ENCODE measurements at places on chromosomes 2 and 18.

DNA sequence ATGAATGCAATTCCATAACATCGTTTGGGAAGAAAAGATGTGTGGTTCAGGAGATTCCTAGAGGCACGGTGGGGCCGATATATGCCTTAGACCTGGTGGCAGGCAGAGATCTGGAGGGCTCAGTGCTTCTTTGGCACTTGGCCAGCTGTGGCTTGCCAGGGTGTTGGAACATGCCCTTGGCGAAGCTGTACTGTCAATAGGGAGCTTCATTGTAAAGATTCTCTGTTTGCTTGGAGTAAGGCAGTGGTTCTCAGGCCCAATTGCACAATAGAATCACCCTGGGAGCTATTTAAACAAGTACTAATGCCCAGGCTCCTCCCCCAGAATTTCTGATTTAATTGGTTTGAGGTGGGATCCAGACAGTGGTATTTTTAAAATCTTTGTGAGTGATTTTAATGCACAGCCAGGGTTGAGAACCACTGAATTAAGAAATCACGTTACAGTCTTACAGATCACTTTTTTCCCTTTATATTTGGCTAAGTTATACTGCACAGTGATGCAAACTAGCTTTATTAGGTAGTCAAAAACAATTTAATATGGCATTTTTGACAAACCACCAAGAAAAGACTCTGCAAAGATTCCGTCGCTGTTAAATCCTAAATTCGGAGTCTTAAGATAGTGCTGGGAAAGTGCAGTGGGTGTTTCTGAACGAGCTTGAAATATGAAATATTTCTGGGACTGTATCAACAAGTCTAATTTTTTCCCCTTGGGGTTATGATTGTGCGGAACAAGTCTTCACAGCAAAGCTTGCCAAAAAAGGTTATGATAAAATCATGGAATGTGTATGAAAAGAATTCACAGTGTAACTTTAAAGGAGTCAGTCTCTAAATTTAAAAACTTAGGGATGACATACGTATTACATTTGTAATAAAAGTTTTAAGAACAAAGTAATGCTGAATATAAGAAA lies 78.0 kb downstream of the CRIM1 start:
- DNase-seq, result no peak

GRCh38 chr18:59909289-59910036 lies 9.7 kb downstream of the PMAIP1 start:
- no peak for DNase-seq

- no peak for DNase-seq
Observed at GRCh38 chr2:46032996-46033395, 264.2 kb upstream of the EPAS1 start.

DNA sequence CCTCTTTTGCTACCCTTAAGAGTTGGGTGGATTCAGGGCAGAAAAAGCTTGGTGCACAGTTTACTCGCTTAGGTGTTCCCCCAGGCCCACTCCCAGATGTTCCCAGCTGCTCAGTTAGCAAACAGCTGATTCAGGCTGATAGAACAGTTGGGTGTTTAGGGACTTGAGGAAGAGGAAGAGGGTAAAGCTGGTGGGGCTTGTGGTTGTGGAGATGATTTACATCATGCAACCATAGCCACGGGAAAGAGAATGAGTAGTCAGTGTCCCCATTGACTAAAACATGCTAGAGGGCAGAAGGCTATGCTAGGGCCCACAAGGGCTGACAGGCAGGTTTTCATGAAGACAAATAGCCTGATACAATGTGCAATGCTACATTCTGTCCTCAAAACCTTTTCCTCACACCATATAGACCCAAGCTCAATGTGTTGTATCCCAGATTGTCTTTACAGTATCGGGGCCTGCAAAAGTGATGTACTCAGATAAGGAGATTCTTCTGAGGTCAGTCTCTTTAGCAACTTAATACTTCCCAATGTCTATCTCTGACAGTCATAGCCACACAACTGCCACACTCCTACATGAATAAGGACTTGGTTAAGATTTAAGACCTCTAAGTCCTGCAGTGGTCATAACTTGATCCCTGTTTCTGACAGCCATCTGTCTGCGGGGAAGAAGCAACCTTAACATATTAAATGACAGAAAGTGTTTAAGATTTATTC lies 15.6 kb downstream of the COLEC12 start:
- no peak for DNase-seq

GRCh38 chr2:178397002-178397605 lies 53.9 kb downstream of the PRKRA start:
- DNase-seq, result peak; percentile 64

- no peak for DNase-seq
Observed at GRCh38 chr2:160266037-160266551, 66.0 kb upstream of the ITGB6 start.

GRCh38 chr2:37350034-37350433 lies 5.6 kb downstream of the QPCT start:
- peak; percentile 92 for DNase-seq

DNA sequence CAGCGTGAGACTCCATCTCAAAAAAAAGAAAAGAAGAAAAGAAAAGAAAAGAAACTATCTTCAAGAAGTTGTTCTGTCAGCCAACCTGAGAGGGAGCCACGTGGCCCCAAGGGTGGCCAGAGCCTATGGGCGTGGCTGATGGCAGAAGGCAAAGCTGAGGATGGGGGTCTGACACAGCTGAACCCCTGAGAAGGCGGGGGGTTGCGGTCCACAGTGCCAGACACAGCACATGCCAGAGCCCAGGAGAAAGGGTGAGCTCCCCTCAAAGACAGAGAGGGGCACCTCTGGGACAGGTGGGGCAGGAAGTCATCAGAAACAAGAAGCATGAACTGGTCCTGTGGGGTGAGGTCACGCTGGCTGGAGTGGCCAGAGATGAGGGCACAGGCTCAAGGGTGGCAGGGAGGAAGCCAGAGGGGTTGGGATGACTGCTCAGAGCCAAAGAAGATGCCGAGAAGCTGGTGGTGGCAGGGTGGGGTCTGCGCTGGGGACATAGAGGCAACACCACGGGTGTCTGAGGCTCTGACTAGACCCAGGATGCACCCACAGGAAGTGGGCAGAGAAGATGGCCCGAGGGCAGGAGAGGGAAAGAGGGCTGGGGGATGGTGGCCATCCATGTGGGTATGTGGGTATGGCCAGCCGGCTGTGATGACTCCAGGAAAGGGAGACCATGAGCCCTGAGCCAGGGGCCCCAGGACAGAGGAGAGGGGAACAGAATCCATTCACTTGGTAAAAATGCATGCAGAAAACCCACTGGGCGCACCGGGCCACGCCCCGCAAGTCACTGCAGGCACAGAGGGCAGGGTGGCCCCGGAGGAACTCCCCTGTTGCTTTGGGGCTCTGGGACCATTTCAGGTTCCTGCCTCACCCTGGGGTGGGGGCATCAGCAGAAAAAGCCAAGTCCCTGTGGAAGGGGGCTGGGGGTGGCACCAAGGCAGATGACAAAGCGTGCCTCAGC lies 8.4 kb downstream of the KIF1A start:
- no peak for DNase-seq

DNA sequence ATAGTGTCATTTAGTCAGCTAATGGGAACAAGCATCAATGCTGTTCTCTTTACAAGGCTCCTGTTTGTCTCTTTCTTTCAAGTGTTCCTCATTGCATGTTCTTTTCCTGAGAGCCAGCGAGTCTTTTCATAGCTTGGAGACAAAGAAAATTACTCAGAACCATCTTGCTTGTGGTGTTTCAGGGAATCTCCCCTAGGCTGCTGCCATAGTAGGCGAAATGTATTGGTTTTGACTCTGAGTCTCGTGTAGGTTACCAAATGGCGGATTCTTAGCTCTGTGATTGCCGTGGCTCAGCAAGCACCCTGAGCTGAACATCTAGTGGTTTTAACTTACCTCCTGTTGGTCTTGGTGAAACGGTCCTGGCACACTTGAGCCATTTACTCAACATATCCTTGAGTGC lies 68.7 kb downstream of the RHBDD1 start:
- DNase-seq, result no peak

GRCh38 chr2:75462721-75463120 lies 98.0 kb downstream of the EVA1A start:
- no peak for DNase-seq

DNA sequence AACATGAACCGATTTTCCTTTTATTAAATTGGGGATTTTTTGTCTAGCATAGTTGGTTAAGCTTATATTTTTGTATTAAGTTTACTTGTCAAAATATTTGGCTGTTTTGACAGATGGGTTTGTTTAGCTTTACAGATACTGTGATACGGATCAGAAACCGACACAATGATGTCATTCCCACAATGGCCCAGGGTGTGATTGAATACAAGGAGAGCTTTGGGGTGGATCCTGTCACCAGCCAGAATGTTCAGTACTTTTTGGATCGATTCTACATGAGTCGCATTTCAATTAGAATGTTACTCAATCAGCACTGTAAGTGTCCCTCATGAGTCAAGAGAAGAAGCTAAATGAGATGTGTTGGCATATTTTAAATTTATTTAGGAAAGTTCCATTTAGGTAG lies 8.5 kb downstream of the PDK1 start:
- no peak for DNase-seq

GRCh38 chr2:168718622-168719021 lies 83.8 kb upstream of the NOSTRIN start:
- no peak for DNase-seq

GRCh38 chr2:23384551-23385343 lies at the start of gene KLHL29:
Gene KLHL29 (plus strand): TSS chr2:23385179. CDS start chr2:23562197, 177,018 bp downstream.
- DNase-seq, result peak; percentile 47

DNA sequence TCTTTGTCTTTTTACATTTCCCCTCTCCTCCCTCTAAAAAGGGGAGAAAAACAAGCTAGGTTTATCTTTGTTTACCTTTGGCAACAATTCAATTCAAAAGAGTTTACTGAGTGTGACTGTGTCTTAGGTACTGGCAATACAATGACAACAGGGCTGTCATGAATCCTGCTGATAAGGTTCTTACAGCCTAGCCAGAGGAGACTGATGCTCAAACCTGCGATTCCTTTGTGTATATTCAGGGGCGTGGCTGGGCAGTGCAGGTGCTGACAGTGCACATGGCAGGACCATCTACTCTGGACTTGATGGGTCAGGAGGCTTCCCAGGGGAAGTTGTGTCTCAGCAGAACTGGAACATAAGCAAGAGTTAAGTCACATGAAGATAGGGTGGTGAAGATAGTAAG lies 23.2 kb upstream of the TTN start:
- DNase-seq, result no peak

DNA sequence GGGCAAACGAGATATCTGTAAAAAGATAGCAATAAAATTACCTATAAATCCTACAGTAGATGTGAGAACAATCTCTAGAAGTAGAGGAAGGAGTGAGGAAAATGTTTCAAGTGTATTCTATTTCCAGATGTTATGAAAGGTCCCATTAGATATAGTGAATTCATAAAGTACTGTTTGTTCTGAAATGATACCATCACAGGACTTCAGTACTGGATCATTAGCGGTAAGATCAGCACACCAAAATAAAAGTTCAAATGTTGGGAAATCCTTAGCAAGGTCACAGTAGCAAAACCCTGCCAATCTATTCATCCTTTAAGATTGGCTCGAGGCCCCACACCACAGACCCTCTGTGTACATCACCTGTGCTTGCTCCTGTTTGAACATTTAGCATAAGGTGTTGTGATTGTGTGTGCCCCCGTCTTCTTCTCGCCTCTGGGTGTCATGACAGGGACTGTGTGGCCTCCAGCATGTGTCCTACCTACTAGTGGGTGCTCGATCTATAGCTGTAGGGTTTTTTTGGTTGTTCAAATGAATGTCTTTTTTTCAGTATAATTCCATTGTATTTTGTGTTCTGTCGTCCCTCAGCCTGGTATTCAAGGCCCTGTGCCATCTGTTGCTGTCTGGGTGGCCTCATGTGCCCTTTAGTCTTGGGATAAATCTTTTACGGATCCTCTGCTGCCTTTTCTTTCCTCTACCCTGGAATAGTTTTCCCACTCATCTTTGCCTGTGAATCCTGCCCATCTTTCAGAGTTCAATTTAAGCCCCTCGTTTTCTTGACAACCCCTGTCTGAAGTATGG lies 9.1 kb downstream of the MFSD6 start:
- DNase-seq, result no peak

GRCh38 chr2:216949700-216950413 lies 90.0 kb upstream of the TNP1 start:
- no peak for DNase-seq

DNA sequence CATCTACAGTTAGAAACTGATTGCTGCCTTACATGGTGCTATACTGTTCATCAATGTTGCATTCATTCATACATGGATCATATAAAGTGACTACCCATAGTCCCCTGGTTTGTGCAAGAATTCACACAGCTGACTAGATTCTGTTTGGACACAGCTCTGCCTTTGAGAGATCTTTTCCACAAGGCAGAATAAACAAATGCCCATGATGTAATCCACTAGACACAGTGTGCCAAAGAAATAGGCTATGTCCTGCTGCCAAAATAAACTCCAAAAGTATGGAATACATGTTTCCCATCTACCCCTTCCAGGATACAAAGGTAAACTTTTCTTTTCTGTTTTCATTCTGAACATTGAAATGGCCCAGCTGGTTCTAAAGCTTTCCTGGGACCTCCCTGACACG lies 269.4 kb upstream of the CHAC2 start:
- no peak for DNase-seq

GRCh38 chr2:85765081-85765731 lies 11.4 kb downstream of the ATOH8 start:
- no peak for DNase-seq

GRCh38 chr2:9535177-9535576 lies 20.5 kb downstream of the ADAM17 start:
- DNase-seq, result no peak

- DNase-seq, result peak; percentile 28
Observed at GRCh38 chr18:79950515-79951341, 725 bp downstream of the SLC66A2 start.

- no peak for DNase-seq
Observed at GRCh38 chr18:75362435-75362834, 65.1 kb downstream of the SMIM21 start.

DNA sequence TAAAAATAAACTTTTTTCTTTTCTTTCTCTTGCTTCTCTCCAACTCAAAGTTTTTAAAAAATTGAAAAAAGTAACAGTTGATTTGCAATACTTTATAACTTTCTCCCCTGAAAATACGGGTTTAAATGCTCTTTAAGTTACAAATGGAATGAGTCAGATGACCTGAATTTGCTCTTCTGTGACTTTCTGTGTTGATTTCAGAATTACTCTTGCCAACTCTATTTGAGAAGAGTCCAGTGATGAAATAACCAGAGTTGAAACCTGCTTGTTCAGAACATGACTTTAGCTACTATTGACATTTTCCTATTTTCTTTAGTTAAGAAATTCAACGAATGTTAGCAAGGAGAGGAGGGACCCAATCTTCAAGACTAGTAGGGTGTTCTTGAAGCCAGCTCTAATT lies 146.1 kb upstream of the ZSWIM2 start:
- no peak for DNase-seq

GRCh38 chr2:237868631-237869342 lies 9.4 kb downstream of the RAMP1 start:
- no peak for DNase-seq

GRCh38 chr2:54457323-54458023 lies 1.3 kb downstream of the SPTBN1 start:
- peak; percentile 16 for DNase-seq

- no peak for DNase-seq
Observed at GRCh38 chr18:49608366-49609255, 46.8 kb downstream of the LIPG start.

Data from HT-29 (cell line).